ENCODE measurements at places on chromosomes 7 and 10.

DNA sequence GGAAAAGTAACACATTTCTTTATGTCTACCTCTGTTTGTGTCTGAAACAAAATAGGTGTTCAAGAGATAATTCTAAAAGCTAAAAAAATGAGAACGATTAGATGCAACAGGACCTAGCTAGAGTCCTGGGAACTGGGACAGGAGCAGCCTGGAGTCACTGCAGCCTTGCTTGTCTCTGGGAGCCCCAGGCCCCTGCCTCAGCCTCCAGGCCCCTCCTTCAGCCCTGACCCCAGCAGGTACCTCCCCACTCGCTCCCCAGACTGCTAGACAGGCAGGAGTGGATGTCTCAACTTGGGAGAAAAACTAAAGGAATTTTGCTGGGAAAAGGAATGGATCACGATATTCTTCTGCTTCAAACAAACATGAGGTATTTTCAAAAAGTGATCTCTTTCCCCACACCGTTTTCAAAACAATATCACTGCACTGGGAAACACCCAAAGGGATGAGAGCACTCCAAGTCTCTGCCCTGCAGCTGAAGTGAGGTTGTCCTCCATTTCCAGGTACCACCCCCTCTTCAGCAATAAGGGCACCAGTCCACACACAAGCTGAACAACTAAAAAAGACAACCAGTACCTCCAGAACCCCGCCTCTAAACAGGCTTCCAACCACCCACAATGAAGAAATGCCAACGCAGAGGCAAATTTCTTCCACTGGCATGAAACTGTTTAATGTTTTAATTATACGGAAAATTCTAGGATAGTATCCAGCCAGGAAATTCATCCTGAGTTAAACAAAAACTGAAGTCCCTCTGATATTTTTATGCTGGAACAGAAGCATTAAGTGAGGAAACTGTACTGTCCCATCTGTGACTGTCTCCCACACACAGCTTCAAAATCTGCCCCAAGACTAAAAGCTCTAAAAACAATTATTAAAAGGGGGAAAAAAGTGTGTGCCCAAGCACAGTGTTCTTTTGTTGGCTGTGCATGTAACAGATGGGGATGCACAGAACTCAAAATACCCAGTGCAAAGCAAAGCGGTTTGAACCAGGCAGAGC lies 47.2 kb downstream of the XPNPEP1 start:
- DNase-seq: no peak

DNA sequence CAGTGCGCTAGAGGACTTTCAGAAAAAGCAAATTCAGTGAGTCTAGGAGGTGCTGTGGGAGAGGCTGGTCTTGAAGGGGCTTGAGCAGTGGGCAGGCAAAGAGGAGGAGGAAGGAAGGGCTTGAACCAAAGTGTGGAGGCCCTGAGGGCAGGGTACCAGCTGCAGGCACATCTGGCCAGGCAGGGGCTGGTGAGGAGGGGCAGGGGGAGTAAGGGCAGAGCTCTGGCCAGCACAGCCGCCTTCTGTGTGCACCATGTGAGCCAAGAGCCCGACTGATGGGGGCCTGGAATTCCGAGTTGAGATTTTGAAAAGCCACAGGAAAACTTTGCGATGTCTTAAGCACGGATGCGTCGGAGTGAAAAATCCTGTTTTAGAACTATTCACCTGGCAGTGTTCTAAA lies 74.5 kb downstream of the PRPF18 start:
- no peak for DNase-seq

DNA sequence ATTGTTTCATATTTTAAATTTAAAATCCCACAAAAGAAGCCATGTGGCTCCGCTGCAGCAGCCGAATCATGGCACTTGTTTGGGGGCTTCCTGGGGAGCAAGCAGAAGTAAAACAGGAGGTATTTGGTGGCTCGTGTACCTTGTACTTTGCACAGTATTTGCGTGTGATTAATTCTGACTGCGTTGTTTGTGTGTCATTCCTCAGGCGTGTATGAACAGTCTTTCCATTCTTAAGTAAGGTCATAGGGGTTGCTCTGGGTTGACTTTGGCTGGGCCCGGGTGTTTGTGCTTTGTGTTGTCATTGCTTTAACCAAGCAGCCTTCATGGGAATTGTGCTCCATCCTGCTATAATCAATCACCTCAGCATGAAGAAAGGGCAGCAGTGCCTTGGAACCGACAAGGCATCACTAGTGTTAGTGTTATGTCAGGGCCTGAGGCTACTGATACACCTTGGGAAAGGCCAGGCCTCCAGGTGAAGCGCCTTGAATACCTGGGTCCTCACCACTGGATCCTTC lies 182.4 kb downstream of the ARHGAP21 start:
- no peak for DNase-seq

DNA sequence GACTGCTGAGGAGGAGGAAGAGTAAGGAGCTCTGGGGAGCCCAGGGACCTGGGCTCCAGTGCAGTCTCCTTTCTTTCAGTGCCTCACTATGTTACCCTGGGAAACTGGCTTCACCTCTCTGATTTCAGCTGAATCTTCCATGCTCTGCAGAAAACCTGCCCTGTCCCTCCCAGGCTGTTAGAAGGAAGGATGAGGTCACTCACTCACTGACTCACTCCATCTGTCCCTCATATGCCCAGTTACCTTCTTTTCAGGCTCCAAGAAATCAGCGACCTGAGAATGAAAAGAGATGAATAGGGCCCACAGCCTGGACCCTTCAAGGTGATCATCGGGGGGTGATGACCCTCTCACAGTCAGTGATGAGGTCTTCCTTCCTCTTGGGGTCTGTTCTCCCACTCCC lies 481 bp downstream of the SFTPA2 start:
- no peak for DNase-seq

- no peak for DNase-seq
Observed at GRCh38 chr7:142301299-142301698, 43.4 kb upstream of the PRSS58 start.

DNA sequence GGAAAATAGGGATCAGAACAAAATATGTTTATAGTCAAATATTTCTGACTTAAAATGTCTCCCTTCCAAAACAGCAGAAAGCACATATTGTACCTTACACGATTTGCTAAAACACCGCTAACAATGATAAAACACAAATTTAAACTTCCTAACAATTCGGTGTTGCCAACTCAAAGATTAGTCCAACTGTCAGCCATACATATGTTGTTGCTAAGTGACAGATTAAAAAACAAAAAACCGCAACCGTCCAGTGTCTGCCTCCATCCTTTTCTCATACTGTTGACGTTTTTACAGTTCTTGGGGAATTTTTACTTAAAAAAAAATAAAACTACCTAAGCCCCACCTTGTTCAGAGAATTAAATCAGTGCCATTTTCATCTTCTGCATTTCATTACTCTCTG lies 118.0 kb downstream of the RAB11FIP2 start:
- no peak for DNase-seq
